Caki2 (cell line): ENCODE measurements at places on chromosomes 2 and 18. TPM values are rescaled to one million over a fixed set of nuclear protein-coding genes. Genes with fewer than 3 reads are reported as not detected.

GRCh38 chr2:172208791-172209325 is 106.2 kb upstream of the DLX2 start:
- no peak for DNase-seq

GRCh38 chr18:56019908-56020307 is 431.9 kb upstream of the TCF4 start:
- no peak for DNase-seq

- no peak for DNase-seq
Measured at GRCh38 chr2:207265869-207266268, 100.1 kb upstream of the KLF7 start.

CNTNAP5 gene
- total RNA-seq = not detected in 2 replicates

TMEM200C gene
- 0.81 TPM in 1 of 2 replicates, not detected in the other for total RNA-seq

CFC1 gene
- total RNA-seq = not detected in 2 replicates

DNA sequence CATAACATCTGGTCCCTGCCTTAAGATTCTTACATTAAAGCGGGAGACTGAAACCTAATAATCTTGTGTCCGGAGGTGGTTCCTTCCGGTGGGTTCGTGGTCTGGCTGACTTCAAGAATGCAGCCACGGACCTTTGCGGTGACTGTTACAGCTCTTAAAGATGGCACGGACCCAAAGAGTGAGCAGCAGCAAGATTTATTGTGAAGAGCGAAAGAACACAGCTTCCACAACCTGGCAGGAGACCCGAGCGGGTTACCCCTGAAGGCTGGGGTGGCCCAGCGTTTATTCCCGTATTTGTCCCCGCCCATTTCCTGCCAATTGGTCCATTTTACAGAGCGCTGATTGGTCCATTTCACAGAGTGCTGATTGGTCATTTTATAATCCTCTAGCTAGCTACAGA is 122.3 kb upstream of the SIX2 start:
- DNase-seq = no peak

CCDC178 gene
- not detected in 2 replicates for total RNA-seq

GRCh38 chr2:9941196-9941995 is 10.1 kb upstream of the GRHL1 start:
- DNase-seq = no peak

- no peak for DNase-seq
Measured at GRCh38 chr2:63058921-63059792, 8.5 kb downstream of the OTX1 start.

- DNase-seq = no peak
Measured at GRCh38 chr2:119108186-119108585, 50.4 kb downstream of the C1QL2 start.

DNA sequence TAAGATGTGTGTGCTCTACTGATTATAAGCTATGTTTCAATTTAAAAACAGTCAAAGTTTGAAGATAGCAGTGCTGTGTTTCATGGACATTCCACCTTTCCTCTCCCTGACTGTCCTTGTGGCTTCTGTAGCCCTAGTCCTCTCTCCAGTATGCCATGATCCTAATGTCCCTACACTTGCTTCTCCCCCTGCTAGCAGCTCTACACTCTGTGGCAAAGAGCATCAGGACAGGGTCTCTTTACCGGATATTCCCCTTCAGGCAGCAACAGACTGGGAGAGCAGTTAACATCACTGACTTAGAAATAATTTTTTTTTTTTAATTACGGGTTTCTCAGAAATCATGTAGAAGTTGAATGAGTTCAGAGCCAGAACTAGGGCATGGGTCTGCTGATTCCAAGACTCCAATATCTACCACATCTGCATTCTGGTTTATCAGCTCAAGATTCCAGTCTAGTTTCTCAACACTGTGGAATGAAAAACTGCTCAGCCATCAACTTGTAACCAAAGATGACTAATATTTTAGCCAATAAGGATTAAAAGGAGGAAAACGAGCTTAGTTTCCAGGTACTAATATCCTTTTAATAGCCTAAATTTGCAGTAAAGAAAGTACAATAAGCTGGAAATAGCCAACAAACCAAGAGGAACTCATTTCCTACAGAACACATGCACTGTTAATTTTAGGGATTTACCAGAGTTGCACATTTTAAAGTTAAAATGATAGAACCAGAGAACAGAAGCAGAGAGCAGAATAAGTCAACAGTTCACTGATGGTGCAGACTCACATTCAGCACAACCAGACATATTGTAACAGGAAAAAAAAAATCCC is 45.2 kb downstream of the TMEM131 start:
- DNase-seq = peak; percentile 53

- DNase-seq = no peak
Measured at GRCh38 chr18:57220930-57221483, 74.1 kb downstream of the BOD1L2 start.

DNA sequence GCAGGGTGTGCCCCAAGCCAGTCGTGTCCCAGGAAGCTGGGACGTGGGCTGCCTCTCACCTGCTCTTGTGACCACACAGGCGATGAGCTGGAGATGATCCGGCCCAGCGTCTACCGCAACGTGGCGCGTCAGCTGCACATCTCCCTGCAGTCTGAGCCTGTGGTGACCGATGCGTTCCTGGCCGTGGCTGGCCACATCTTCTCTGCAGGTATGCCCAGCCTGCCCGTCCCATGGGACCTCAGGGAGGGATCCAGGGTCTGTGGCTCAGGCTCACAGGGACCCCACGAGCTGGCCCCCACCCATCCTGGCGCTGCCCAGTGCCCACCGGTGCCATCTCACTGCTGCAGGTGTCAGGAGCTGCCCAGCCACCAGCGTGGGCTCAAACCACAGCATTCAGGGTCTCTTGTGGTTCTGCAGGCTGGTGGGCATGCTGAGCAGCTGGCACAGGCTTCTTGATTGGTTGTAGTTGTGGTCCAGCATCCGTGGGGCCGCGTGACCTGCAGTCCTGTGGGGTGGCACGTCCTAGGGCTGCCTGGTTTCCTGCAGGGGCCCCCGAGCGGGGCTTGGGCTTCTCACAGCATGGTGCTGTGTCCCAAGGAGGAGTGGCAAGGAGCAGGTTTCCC is 3.8 kb downstream of the BOK start:
- DNase-seq = no peak

DNA sequence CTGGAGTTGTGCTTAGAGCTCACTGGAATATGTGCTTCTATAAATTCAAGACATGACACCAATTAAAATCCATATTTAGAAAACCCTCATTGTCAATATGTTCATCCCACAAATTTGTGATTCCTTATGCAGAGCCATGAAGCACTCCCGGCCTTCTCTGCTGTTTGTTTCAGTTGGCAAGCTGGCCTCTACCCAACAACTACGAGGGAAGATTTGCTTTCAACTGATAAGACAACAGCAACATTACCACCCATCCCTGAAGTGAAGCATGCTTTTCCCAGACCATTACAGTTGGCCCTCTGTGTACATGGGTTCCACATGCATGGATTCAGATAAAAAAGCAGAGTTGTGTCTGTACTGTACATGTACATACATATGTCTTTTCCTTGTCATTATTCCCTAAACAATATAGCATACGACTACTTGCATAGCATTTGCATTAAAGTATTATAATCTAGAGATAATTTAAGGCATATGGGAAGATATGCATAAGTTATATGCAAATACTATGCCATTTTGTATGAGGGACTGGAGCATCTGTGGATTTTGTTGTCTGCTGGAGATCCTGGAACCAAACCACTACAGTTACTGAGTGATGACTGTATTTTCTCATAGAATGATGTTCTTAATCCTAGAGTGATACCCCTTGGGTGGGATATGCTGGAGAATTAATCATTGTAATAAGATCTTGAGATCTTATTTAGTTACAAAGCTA is 77.6 kb upstream of the MC2R start:
- no peak for DNase-seq

DNA sequence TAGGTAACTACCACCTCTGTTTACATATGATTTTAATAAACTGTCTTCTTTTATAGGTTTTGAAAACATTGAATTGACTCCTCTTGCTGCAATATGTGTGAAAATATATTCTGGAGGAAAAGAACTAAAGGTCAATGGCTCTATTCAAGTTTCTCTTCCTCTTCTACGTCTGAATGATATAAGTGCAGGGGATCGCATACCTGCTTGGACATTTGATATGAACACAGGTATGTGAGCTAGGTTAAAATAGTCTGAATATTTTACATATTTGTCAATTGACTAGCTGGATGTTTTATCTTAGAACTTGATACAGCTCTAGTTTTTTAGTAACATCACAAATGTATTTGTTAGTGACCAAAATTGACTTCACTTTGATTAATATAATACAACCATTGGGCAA is 57.2 kb downstream of the FAM171B start:
- DNase-seq = no peak

ALPI gene
- not detected in 2 replicates for total RNA-seq

GALNT3 gene
- 0.37 and 0.43 TPM in 2 replicates for total RNA-seq

IFIH1 gene
- total RNA-seq = 2.6 and 8.5 TPM in 2 replicates

NT5DC4 gene
- not detected in 2 replicates for total RNA-seq

GRCh38 chr2:203908797-203909185 is 27.8 kb upstream of the ICOS start:
- DNase-seq = no peak

CYP27A1 gene
- not detected in 2 replicates for total RNA-seq

- no peak for DNase-seq
Measured at GRCh38 chr2:202564226-202564625, 70.5 kb upstream of the FAM117B start.

CTDSP1 gene
- total RNA-seq = 53.8 and 73.6 TPM in 2 replicates
